Stimulated activated CD8-positive, alpha-beta memory T cell treated with anti-CD3 and anti-CD28 coated beads, Interleukin-4, amount 100 ng/mL, for 1 hour (primary cell): ENCODE measurements at places on chromosomes 5 and 9.

DNA sequence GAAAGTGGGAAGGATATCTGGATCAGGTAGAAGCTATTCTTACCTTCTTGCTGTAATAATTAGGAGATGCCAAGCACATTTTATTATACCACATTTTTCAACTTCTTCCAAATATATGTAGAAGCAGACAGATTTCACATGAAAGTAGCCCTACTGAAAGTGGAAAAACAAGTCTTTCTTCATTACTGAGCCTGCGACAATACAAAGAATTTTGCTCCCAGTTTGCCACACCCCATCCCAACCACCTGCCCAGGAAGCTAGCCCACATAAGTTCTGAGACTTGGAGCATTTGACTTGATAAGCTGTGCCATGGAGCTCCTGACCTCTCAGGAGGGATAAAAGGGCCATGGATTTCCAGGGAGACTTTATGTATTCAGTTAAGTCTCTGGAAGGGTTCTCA is 249.1 kb upstream of the ADCY2 start:
- no peak for DNase-seq

- no peak for DNase-seq
Observed at GRCh38 chr5:173512637-173513435, 103.6 kb downstream of the BOD1 start.

GRCh38 chr9:111743275-111743674 is 51.5 kb downstream of the SHOC1 start:
- DNase-seq, result no peak

DNA sequence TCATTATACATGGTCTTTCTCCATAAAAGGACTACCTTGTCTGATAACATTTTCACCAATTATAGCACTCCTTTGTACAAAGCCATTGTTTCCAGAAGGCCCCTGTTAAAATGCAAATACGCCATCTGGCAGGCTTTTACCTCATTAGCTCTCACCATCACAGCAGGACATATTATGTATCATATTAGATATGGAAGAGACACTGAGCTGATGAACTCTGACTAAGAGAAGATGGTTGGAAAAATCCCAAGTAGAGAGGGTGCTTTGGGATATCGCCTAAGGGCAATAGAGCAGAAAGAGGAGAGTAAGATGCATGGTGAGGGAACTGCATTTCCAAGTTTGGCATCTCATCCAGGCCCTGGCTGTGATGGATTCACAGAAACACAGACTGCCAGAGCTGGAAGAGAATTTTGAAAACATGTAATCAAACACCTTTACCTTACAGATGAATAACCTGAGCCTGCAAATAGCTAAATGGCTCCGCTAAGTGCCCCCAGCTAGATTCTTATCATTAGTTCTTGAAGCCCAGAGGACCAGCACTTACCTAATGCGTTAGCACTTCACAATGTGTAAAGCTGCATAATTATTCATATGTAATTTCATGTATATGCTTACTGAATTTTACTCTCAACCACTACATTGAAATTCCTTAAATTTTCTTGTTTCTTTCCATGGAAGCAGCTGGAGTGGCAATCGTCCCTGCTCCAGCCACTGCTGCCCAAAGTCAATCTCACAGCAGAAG is 393.6 kb upstream of the IZUMO3 start:
- DNase-seq, result no peak

GRCh38 chr5:170327168-170327567 is 29.6 kb upstream of the LCP2 start:
- DNase-seq, result no peak

- no peak for DNase-seq
Observed at GRCh38 chr5:80268916-80269315, 13.1 kb upstream of the SERINC5 start.

GRCh38 chr9:106020186-106020585 is 325.8 kb downstream of the TMEM38B start:
- DNase-seq, result no peak

- DNase-seq, result peak; percentile 17
Observed at GRCh38 chr5:170632985-170633234, 129.1 kb downstream of the KCNIP1 start.

GRCh38 chr9:134963546-134963945 is 45.8 kb upstream of the FCN1 start:
- DNase-seq, result no peak

DNA sequence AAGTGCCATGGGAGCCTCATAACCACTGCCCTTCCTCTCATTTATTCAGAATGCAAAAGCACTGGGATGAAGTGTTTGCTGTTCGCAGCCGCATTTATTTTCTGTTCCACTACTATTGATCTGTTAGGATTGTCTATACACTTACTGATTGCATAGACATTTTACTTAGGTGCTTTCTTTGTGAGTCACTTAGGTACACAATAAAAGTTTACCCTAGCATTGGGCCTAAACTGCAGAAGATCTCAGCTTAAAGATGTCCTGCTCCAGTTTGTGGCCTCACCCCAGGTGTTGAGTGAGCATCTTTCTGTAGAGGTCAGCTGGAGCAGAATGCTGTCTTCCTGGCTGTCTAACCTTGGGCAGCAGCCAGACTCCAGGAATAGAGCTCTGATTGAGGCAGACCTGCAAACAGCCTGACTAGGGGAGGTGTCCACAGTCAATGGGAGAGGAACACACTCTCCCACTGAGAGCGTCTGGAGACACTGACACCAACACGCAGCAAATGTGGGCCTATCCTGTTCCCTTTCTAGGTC is 54.0 kb downstream of the GPR21 start:
- no peak for DNase-seq

DNA sequence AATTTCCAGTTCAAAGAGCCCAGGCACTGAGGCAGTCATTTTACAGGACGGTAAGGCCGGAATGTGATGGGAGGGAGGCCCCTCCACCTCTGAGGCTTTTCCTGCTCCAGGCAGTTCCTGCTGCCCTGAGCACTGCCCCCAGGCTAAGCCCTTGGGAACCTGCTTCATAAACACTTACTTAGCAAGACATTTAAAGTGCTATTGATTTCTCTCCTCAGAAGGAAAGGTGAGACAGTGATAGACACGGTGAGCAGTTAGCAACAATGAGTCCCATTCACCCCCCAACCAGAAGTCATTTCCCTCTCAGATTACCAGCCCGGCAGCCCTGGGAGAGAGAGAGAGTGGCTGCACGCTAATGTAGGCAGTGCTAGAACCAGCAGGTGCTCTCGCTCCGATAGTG is 462.5 kb downstream of the SPOCK1 start:
- no peak for DNase-seq

GRCh38 chr9:117135501-117136098 is 279.3 kb downstream of the ASTN2 start:
- no peak for DNase-seq

DNA sequence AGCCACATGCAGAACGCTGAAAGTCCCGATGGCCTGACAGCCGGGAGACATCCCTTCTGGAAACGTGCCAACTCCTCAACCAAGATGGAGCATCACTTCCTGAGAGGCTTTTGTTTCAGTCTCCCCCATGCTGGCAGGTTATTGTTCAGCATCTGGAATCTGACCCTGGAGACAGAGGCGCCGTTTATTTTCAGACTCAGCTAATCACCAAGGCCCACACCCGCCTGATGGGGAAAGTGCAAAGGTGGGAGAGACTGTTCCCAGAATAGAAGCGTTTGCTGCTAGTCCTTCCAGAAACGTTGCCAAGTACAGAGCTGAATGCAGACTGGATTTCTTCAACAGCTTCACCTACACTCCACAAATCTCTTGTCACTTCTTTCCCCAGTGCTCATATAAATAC is 41.8 kb upstream of the S1PR3 start:
- no peak for DNase-seq

- DNase-seq, result no peak
Observed at GRCh38 chr5:172546196-172546595, 91.9 kb upstream of the SH3PXD2B start.

DNA sequence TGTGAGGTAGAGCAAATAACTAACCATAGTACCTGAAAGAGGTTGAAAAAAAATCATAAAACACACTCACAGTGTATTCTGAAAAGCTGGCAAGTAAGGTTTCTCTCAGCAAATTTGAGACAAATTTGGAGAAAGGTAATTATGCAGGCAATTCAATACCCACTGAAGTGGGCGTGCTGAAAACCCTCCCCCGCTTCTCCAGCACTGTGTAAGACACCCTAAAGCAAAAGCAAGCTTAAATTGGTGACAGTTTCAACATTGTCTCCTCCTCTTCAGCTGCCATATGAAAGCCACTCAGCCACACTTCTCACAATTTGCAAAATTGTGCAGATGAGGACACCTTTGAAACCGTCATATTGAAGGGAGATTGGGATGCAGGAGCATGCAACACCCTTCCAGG is 322.3 kb upstream of the CDH6 start:
- DNase-seq, result no peak

GRCh38 chr9:27638716-27639115 is 65.4 kb upstream of the C9orf72 start:
- DNase-seq, result no peak

DNA sequence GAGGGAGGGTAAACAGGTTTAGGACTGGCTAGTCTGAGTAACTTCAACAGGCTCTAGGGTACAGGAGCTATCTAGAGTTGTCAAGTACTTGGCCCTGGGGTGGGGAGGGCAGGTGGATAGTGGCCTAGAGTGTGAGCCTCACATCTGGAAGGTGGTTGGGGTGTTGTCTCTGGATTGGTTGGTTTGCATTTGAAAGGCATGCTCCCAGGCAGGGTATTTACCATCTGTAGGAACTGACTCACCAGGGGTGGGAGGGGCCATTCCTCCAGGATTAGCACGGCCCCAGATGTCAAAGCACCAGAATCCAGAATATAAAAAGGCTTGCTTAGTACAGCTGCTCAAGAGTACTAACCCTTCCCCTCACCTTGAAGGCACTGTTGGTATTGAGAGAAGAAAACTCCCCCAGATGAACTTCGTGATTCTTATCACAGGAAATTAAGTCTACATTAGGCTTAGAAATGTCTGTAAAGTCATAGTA is 193.3 kb downstream of the NTRK2 start:
- DNase-seq, result no peak

- no peak for DNase-seq
Observed at GRCh38 chr9:134370213-134370492, 43.9 kb downstream of the RXRA start.

- DNase-seq, result no peak
Observed at GRCh38 chr5:54296386-54296785, 14.0 kb downstream of the ARL15 start.

- no peak for DNase-seq
Observed at GRCh38 chr9:2174306-2174705, 159.2 kb downstream of the SMARCA2 start.

GRCh38 chr5:80964491-80964890 is 4.3 kb downstream of the RASGRF2 start:
- DNase-seq, result no peak

- no peak for DNase-seq
Observed at GRCh38 chr5:80071510-80072021, 36.4 kb downstream of the THBS4 start.

DNA sequence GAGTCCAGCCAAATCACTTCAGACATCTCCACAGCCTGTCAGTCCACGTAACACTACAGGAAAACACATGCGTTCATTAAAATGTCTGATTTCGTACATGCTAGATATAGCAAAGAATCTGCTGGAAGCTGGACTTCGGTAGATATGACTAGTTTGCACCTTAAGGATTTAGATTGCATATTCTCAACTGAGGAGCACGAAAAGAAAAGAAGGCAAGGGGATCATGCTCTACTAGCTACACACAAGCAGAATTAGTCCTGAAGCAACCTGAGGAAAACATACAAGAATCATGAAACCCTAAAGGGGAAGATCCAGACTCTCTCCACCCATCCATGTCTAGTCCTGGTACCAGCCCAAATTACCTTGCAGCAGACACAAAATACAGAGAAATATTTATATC is 36.1 kb upstream of the SSBP2 start:
- no peak for DNase-seq

- DNase-seq, result no peak
Observed at GRCh38 chr9:134056483-134057306, 11.1 kb downstream of the BRD3 start.

- no peak for DNase-seq
Observed at GRCh38 chr9:122051351-122052321, 41.5 kb downstream of the TTLL11 start.

DNA sequence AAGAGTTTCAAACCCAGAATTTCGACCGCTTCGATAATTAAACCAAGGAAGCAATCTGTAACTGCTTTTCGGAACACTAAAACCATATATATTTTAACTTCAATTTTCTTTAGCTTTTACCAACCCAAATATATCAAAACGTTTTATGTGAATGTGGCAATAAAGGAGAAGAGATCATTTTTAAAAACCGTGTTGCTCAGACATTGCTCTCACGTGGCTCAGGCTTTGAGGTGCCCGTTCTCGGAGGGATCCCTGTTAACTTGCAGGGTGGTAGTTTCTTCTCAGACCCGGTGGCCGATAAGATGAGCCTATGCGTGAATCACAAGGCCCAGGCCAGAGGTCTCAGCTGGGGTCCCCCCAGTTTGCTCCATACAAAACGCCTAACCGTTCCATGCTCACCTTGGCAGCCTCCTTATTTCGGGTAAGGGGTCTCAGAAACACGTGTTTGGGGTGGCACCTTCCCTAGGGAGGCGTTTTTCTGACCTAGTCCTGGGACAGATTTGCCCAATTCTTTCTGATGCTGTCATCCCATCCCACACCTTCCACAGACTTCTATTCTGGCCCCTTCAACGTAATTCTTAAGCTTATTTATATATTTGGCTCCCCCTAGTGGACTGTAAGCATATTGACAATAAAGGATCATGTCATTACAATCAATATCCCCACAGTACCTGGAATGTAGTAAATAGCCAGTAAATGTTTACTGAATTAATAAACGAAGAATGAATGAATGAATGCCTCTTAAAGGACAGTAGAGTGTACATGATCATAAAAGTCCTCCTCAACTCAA is 48.1 kb downstream of the THBS4 start:
- peak; percentile 2 for DNase-seq

- DNase-seq, result no peak
Observed at GRCh38 chr5:77120706-77121105, 33.6 kb upstream of the ZBED3 start.

DNA sequence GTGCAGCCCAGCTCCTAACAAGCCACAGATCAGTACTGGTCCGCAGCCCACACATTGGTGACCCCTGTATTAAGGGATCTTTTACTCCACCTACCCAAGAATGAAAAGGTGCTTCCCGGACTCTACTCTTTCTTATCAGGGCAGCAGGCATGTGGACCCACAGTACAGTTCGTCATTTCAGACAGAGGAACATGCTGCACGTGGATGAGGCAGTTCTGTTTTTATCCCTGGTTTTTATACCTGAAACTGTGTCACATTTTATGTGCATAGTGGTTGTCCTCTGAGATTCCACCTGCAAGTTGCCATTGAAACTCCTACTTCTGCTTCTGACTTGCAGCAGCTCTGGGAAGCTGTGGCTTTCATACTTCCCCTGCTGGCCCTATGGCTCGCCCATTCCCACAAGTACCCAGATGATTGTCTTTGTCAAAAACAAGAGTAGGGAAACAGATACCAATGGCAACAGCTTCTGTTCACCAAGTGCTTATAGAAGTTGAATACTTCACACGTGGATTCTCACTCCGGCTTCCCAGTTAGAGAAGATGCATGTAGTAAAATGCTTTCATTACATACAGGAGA is 208.0 kb downstream of the TRIO start:
- DNase-seq, result no peak

GRCh38 chr5:96926276-96926675 is 9.6 kb upstream of the LNPEP start:
- DNase-seq, result no peak

- DNase-seq, result no peak
Observed at GRCh38 chr9:25994605-25995004, 316.4 kb upstream of the TUSC1 start.
